ENCODE measurements at places on chromosomes 5 and 9.
A peak's percentile ranks its signal among the peaks of the same experiment; 100 is the strongest.

DNA sequence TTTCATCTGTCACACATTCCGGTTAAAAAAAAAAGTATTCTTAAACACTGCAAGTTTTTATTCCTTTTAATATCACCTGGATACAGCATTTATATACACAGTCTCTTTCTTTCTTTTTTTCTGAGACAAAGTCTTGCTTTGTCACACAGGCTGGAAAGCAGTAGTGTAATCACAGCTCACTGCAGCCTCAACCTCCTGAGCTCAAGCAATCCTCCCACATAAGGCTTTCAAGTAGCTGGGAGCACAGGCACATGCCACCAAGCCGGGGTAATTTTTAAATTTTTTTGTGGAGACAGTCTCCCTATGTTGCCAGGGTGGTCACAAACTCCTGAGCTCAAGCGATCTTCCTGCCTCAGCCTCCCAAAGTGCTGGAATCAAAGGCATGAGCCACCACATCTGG, 13.9 kb downstream of the KIF20A start:
- no peak overlapping the region for H3K4me3 ChIP-seq
- H3K27ac ChIP-seq: no peak overlapping the region
- H3K27me3 ChIP-seq: no peaks in the 10 kb centered on the region
- H3K36me3 ChIP-seq: no peaks in the 10 kb centered on the region

GRCh38 chr9:123669346-123669745, 260.6 kb downstream of the DENND1A start:
- no peaks in the 10 kb centered on the region for H3K4me1 ChIP-seq
- H3K27me3 ChIP-seq: peaks cover 26% of the 10 kb centered on the region
- H3K4me3 ChIP-seq: no peak overlapping the region
- DNase-seq: no peak
- no peaks in the 10 kb centered on the region for H3K36me3 ChIP-seq

DNA sequence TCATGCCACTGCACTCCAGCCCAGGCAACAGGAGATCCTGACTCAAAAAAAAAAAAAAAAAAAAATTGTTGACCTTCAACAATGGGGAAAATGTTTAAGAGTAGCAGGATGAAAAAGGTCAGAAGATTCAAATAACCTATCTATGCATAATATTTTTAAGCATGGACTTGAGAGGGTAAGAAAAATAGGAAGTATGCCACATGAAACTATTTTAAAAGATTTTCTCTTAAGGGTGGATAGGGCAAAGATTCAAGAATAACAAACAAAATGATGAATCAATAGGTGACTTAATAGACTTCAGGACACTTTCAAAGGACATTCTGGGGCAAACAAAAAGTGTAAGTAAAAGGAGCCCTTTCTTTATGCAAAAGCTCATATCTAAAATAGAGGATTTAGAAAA, 3.2 kb downstream of the TEX48 start:
- no peak for DNase-seq
- H3K36me3 ChIP-seq: no peaks in the 10 kb centered on the region
- H3K27ac ChIP-seq: no peak overlapping the region
- H3K4me3 ChIP-seq: no peak overlapping the region
- H3K4me1 ChIP-seq: peaks cover 13% of the 10 kb centered on the region
- H3K27me3 ChIP-seq: no peaks in the 10 kb centered on the region

GRCh38 chr5:75614176-75614575, 2.9 kb downstream of the ANKDD1B start:
- no peak overlapping the region for H3K4me3 ChIP-seq
- H3K27me3 ChIP-seq: no peaks in the 10 kb centered on the region
- peaks cover 34% of the 10 kb centered on the region for H3K4me1 ChIP-seq
- H3K27ac ChIP-seq: no peak overlapping the region

GRCh38 chr5:104400941-104401340, 838.4 kb upstream of the NUDT12 start:
- H3K27me3 ChIP-seq: no peaks in the 10 kb centered on the region
- no peak for DNase-seq
- H3K27ac ChIP-seq: no peak overlapping the region
- no peaks in the 10 kb centered on the region for H3K4me1 ChIP-seq
- H3K36me3 ChIP-seq: no peaks in the 10 kb centered on the region

DNA sequence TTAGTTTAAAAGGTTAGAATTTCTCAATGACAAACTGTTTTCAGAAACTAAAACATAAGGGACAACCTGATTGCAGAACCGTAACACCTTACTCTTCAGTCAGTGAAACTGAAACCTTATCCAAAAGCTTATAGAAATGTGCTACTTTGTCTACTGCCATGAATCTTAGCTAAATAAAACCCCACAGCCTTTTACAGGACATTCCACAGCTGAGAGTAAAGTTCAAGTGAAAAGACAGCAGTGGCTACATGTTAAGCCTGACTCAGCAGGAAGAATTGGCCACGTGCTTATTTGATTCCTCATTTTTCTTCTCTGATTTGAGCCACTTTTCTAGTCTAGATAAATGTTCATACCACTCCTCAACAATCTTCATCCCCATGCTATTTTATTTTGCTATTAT, 278.7 kb upstream of the ISL1 start:
- H3K27ac ChIP-seq: no peak overlapping the region
- DNase-seq: peak; percentile 35
- no peaks in the 10 kb centered on the region for H3K27me3 ChIP-seq
- no peak overlapping the region for H3K4me3 ChIP-seq
- H3K4me1 ChIP-seq: peaks cover 4% of the 10 kb centered on the region

- no peaks in the 10 kb centered on the region for H3K36me3 ChIP-seq
- H3K27me3 ChIP-seq: no peaks in the 10 kb centered on the region
- no peak for DNase-seq
- no peaks in the 10 kb centered on the region for H3K4me1 ChIP-seq
- H3K4me3 ChIP-seq: no peak overlapping the region
Observed at GRCh38 chr9:100838857-100839256, 189.7 kb upstream of the PLPPR1 start.

DNA sequence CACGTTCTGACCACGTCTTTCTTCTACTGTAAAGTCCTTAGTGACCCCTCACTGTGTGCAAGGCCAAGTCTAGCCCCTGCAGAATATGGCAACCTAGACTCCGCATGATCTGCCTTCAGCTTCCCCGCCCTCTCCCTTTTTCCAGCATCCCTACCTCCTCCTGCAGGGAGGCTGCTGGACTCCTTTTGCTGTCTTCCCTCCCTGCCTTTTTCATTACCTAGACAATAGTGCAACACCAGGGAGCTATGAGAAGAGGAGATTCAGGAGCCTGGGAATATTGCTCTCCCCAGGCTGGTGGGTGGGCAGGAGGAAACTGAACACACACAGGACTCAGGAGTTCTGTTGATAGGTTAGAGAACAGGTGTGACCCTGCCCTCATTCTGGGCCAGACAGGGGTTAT, 33.1 kb upstream of the LARP1 start:
- no peaks in the 10 kb centered on the region for H3K36me3 ChIP-seq
- no peak for DNase-seq
- H3K4me3 ChIP-seq: no peak overlapping the region
- H3K4me1 ChIP-seq: peaks cover 13% of the 10 kb centered on the region
- H3K27me3 ChIP-seq: no peaks in the 10 kb centered on the region
- H3K27ac ChIP-seq: no peak overlapping the region

DNA sequence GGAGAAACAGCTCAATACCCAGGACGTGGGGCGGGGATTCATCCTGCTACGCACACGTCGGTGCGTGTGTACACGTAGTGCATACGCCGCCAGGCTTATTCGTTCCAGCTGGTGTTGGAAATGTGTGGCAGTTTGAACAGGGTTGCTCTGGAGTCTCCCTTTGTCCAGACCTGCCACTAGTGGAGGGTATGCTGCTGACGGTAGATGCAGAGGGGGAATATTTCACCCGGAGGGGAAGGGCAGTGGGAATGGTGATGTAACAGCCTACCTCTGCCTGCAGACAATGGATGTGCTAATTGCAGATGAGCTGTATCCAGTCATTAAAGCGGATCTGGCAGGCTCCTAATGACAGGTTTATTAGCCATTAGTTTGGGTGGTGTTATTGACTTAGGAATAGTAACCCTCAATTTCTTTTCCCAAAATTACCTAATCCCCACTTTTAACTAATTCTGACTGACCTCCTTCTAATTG, 142.7 kb downstream of the PAX5 start:
- no peaks in the 10 kb centered on the region for H3K36me3 ChIP-seq
- H3K4me1 ChIP-seq: no peaks in the 10 kb centered on the region
- no peak overlapping the region for H3K27ac ChIP-seq
- no peak for DNase-seq

- peak; percentile 23 for DNase-seq
- H3K36me3 ChIP-seq: no peaks in the 10 kb centered on the region
- no peaks in the 10 kb centered on the region for H3K27me3 ChIP-seq
Observed at GRCh38 chr5:127001621-127002296, 28.6 kb downstream of the MARCHF3 start.

GRCh38 chr5:149938279-149938678, 6.3 kb downstream of the PDE6A start:
- no peak for DNase-seq
- peak overlapping the region; percentile 95 for H3K27ac ChIP-seq
- H3K4me3 ChIP-seq: no peak overlapping the region
- H3K27me3 ChIP-seq: no peaks in the 10 kb centered on the region

DNA sequence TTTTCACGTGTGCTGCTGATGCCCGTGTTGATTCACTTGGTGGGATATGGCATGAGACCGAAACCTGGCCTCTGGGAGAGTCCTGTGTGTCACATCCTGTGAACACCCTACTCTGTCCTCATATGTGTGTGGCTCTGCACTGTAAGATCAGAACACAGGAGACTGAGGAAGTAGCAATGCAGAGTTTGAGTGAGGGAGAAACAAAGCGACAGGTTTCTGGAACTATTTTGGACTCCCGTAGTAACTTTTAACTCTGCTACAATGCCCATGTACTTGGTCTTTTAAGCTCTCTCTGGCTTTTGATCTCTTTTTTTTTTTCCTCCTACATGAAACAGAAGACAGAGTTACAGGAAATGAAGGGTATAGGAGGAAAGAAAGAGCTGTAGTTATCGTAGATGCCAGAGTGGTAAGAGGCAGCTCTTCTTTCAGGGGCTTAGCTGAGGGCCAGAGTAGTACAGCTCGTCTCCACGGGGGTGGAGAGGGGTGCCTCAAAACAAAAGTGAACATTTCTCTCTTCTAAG, 26.6 kb downstream of the GRAMD2B start:
- H3K36me3 ChIP-seq: no peaks in the 10 kb centered on the region
- H3K27ac ChIP-seq: peak overlapping the region; percentile 51
- H3K27me3 ChIP-seq: no peaks in the 10 kb centered on the region
- H3K4me1 ChIP-seq: peaks cover 16% of the 10 kb centered on the region
- no peak for DNase-seq
- H3K4me3 ChIP-seq: no peak overlapping the region

DNA sequence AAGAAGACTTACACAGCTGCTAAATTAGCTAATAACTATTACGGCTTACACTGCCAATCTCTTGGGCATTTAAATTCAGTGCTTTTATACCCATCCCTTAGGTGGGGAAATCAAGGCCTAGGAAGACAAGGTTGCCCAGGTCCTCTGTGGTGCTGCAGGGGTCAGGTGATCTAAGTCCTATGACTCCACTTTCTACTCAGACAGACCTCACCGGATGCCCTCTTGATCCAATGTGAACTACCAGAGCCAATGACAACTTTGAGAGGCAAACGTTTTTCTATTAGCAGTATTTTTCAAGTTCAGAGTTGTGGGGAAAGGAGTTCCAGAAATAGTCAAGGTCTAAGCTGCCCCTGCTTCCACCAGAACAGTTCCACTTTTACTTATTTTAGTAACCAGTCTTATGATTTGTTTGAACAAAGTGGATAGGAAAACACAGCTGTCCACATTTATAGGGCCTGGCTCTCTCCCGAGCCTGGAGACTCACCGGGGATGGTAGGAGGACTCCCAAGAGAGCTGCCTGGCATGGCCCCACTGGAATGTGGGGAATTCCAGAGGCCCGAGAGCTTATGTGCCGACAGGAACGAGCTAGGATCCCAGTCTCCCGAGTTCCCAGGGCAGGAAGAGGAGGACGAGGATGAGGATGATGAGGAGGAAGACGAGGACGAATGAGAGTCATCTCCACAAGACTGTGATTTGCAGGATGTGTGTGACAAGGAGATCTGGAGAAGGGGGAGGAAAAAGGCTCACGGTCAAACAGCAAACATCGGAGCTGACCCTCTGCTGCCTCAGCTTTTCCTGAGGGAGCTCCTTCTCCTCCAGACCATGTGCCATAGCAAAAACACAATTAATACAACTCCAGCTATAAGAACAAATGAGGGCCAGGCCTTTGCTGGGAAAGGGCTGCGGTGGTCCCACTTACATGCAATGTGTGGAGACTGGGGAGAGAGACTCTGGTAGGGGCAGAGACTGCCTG, 16.7 kb downstream of the FAM193B start:
- H3K4me3 ChIP-seq: no peak overlapping the region
- H3K27ac ChIP-seq: peak overlapping the region; percentile 76
- H3K4me1 ChIP-seq: peaks cover 19% of the 10 kb centered on the region
- DNase-seq: peak; percentile 69

GRCh38 chr9:27432308-27432707, 91.8 kb upstream of the IFNK start:
- H3K27ac ChIP-seq: no peak overlapping the region
- H3K27me3 ChIP-seq: no peaks in the 10 kb centered on the region
- peaks cover 31% of the 10 kb centered on the region for H3K4me1 ChIP-seq
- DNase-seq: no peak
- no peak overlapping the region for H3K4me3 ChIP-seq
- H3K36me3 ChIP-seq: no peaks in the 10 kb centered on the region

GRCh38 chr9:116276651-116277121, 123.1 kb downstream of the PAPPA start:
- H3K4me3 ChIP-seq: no peak overlapping the region
- H3K4me1 ChIP-seq: peaks cover 10% of the 10 kb centered on the region
- DNase-seq: no peak
- no peaks in the 10 kb centered on the region for H3K36me3 ChIP-seq
- H3K27ac ChIP-seq: no peak overlapping the region

DNA sequence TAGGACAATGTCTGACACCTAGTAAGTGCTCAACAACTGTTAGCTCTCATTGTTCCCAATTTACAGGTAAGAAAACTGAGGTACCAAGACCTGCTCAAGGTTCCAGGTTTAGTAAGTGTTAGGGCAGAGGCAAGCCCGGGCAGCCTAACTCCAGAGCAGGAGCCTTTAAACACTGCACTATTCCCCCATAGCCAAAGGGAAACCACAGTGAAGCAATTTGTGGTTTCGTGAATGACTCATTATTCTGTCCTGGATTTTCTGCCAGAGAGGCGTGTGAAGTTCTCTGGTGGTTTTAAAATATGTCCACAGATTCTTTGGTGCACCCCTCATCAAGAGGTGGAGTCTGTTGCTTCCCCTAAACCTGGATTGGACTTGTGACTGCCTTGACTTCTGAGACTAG, 1.0 kb upstream of the MCC start:
- H3K27me3 ChIP-seq: peaks cover 11% of the 10 kb centered on the region
- peak; percentile 57 for DNase-seq
- no peaks in the 10 kb centered on the region for H3K36me3 ChIP-seq
- peak overlapping the region; percentile 48 for H3K27ac ChIP-seq
- H3K4me3 ChIP-seq: no peak overlapping the region
- H3K4me1 ChIP-seq: no peaks in the 10 kb centered on the region

GRCh38 chr5:112237456-112237855, 181.6 kb downstream of the EPB41L4A start:
- DNase-seq: no peak
- no peak overlapping the region for H3K4me3 ChIP-seq
- H3K27me3 ChIP-seq: no peaks in the 10 kb centered on the region
- H3K4me1 ChIP-seq: no peaks in the 10 kb centered on the region
- no peaks in the 10 kb centered on the region for H3K36me3 ChIP-seq
